Activated T-cell treated with anti-CD3 and anti-CD28 coated beads, Interleukin-2, amount 50 U/mL, for 1 hour (primary cell): ENCODE measurements at places on chromosomes 12 and 14.

GRCh38 chr12:69685810-69686209, 13.3 kb downstream of the BEST3 start:
- DNase-seq = no peak

DNA sequence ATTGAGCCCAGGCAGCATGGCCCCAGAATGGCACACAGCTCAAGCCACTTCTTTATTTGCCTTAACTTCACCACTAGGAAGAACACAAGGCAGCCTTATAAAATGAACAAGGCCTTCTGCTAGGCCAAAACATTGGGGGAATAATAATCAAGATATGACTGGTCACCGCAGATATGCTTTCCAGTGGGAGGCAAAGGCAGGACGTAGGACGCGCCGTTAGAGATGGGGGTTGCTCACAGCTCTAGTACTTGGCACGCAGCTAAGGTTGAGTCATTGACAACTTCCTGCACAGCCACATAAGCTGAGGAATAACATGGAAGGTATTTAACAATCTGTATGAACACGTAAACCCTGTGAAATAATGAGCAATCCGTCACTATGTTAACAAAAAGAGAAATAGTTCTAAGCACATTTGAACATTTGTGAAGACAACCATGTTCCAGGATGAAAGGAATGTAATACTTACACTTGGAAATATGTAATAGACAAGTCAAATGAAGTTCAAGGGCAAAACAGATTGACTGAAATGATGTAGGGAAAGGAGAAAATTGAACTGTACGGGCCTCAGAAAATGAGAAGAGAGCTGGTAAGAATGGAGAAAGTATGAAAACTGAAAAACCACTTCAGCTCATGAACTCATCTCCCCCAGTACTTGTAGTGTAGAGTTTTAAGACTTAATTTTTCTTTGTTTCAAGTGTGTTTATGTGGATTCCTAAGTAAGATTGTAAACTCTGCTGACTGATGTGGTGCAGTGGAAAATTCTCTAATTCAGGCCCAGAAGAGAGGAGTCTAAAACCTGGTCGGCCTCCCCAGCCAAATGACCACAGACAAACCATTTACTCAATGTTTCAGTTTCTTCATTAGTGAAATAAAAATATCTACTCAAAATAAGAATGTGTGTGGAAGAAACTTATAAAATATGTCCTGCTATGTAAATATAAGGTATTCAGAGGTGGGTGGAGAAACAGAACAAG, 59.3 kb upstream of the CCDC91 start:
- no peak for DNase-seq

DNA sequence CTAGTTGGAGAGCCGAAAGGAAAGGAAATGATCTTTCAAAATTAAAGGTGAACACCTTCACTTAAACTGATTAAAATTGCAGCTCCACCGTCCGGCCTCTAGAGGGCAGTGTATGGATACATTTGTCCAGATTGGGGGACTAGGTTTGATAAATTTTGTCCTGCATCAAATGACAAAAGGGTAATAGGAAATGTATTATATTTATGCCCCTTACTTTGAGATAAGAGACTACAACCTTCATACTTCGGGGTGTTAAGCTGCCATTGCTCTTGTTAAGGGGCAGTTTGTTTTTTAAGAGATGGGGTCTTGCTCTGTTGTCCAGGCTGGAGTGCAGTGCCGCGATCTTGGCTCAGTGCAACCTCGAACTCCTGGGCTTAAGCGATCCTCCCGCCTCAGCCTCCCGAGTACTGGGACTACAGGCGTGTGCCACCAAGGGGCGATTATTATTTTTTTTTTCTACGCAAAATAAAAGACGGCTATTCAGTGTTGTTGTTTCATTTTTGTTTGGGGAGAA, 818 bp upstream of the SUOX start:
- DNase-seq = peak; percentile 56

DNA sequence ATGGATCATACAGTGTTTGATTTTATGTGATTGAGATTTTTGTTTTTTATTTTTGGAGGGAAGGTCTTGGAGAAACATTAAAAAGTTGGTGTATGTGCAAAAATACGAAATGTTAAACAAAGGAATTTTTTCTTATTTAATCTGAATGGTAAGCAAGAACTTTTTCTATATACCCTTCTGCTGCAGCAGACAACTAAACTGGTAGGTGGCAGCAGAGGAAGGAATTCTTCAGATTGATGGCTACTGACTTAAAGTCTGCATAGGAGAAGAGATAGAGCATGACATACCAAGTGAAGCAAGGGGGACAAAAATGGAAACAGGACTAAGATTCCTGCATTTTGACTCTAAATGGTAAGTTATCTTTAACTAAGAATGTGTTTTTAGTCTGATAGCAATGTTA, 42.0 kb upstream of the A2ML1 start:
- no peak for DNase-seq

- no peak for DNase-seq
Measured at GRCh38 chr12:123992118-123992825, 19.3 kb downstream of the ZNF664 start.

- no peak for DNase-seq
Measured at GRCh38 chr14:77554816-77555599, 56.4 kb upstream of the ISM2 start.

DNA sequence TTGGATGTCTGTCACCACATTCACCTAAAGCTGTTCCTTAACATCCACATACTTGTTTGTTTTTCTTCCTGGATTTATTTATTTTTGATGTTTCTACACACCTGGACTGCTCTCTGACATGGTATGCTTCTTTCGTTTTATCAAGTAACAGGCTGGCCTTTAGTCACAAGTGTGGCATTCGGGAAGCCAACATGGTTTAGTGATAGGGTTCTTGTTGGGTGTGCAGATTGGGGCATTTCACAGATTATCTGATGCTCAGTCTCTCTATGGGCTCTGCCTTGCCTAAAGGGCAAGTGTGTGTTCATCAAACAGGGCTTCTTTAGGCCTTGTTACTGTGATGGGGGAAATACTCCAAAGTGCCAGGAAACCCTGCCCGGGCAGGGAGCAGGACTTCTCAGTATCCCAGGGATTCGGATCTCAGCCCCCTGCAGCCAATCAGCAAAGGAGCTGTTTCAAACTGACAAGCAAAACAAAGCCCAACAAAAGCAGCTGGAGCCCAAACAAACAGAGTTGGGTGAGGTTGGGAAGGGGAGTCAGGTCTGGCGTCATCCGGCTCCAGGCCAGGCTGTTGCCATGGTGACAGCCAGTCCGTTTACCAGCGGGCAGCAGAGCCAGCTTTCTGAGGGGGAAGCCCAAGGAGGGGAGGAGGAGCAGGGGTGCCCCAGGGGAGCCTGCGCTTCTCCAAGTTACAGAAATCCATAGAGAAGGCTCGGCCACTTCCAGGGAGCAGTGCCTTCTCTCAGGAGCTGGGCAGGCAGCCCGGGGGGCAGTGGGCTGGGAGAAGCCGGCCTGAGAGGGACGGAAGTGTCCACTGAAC, 31.9 kb downstream of the FOS start:
- no peak for DNase-seq
